NCI-H2081 treated with DMSO at 0.1 percent for 48 hours (cell line): ENCODE measurements at places on chromosomes 7 and 10.

- no peak for DNase-seq
Observed at GRCh38 chr7:98211221-98211675, at the start of gene BHLHA15. Gene BHLHA15 (plus strand): TSS chr7:98211439. CDS start chr7:98212310, 871 bp downstream.

DNA sequence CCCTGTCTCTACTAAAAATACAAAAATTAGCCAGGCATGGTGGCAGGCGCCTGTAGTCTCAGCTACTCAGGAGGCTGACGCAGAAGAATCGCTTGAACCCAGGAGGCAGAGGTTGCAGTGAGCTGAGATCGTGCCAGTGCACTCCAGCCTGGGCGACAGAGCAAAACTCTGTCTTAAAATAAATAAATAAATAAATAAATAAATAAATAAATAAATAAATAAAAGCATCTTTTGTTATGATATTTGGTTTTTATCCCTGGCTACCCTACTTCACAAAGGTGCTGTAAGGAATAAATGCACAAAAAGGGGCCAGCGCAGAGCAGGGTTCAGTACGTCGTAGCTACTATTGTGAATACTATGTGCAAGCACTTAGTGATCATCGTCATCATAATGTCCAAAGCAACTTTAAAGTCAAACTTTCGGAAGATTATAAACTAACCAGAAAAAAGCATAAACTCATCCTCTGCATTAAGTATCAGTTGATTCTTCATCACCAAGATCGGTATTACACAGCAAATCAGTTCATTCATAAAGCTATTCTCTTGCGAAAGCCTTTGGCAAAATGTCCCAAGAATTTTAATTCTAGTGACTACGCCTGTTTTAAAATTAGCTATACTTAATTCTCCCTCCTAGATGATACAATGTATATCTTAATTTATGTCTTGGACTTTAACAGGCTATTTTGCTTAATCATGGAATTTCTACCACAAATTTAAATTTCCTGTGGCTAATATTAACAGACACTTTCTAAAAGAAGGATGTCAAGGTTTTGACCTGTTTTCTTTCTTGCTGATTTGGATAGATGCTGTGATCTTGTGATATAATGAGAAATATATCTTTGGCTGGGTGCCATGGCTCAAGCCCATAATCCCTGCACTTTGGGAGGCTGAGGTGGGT lies 7.6 kb upstream of the NFE2L3 start:
- DNase-seq = no peak

DNA sequence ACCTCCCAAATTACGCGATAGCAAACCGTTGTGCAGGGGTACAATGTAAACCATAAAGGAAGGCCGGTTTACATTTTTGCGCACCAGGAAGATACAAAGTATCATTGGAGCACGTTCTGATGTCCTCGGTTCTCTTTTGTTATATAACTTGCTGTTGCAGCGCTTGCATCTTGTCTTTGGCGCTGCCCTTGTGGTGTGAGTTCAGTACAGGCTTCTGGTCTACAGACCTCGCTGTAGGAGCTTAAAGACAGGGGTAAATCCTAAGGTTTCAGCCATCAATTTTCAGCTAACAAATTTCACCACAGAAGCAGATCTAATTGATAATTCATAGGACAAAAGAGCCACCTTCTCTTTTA lies 1.5 kb upstream of the MKX start:
- DNase-seq = no peak

- DNase-seq = no peak
Observed at GRCh38 chr7:20089431-20089830, 127.8 kb downstream of the MACC1 start.

DNA sequence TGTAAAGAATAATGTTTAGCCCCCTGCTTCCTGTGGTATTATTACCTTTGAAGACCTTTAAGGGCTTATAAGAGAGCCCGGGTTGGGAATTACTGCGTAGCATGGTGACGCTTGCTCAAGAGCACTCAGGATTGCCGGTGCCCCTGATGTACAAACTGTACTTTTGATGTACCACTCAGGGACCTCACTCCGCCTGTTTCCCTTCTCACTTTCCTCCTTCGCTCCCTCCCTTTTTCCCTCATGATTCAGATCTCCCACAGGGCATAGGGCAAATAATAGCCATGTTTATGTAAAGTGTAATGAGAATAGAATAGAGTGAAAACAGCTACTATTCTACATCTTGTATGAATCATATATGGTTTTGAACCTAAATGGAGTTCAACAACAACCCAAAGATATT lies 77.8 kb upstream of the PDCD4 start:
- DNase-seq = no peak

- DNase-seq = no peak
Observed at GRCh38 chr7:91137153-91137787, 127.0 kb upstream of the FZD1 start.

- DNase-seq = peak; percentile 68
Observed at GRCh38 chr7:145105561-145105960, 269.7 kb upstream of the TPK1 start.

GRCh38 chr10:24249829-24250415 lies 41.0 kb downstream of the KIAA1217 start:
- no peak for DNase-seq

GRCh38 chr10:74743401-74743800 lies 83.0 kb upstream of the KAT6B start:
- no peak for DNase-seq

GRCh38 chr7:142384493-142384922 lies 126.7 kb upstream of the PRSS58 start:
- no peak for DNase-seq

DNA sequence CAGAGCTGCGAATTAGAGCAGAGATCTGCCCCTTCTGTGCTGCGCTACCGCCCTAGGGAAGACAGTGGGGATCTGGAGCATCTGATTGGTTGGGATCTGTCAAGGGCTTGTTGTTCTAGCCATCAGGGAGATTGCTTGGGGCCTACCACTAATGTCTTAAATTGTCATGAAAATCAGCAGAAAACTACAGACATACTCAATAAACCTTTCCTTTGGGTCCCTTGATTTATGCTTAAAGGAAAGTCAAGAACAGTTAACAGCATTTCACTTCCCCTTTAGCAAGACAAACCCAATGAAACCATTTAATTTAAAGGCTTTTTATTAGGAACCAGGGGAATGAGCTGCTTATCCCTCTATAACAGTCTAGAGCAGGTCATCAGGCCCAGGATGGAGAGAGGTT lies 10.0 kb downstream of the SLC25A28 start:
- DNase-seq = no peak

GRCh38 chr10:21298701-21299100 lies 226.8 kb downstream of the SKIDA1 start:
- no peak for DNase-seq

- no peak for DNase-seq
Observed at GRCh38 chr10:71720288-71720687, 710 bp upstream of the C10orf105 start.

- DNase-seq = no peak
Observed at GRCh38 chr10:116710076-116710475, 32.3 kb downstream of the HSPA12A start.
